ENCODE measurements at places on chromosomes 2 and 18.

- no peak for DNase-seq
These were observed 737.4 kb upstream of the SALL3 start for GRCh38 chr18:78242254-78242643.

DNA sequence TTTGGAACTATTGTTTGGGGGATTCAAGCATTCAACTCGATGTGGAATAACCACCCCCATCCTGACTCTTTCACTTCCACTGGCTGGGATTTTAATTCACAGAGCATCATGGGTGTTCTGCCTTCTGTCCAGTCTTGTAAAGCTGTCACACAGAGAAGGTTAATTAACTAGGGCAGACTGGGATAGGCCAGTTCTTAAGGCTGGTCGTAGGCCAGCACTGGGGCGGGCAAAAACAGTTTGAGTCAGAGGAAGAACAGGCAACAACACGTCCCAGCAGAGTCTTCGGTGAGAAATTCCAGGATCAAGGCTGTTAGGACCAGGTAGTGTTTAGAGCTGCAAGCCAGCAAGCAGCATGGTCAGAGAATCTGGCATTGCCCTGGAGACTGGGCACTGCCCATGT lies 4.0 kb upstream of the RNF152 start:
- DNase-seq = no peak

GRCh38 chr18:55524353-55525073 lies 63.5 kb downstream of the TCF4 start:
- DNase-seq = no peak

DNA sequence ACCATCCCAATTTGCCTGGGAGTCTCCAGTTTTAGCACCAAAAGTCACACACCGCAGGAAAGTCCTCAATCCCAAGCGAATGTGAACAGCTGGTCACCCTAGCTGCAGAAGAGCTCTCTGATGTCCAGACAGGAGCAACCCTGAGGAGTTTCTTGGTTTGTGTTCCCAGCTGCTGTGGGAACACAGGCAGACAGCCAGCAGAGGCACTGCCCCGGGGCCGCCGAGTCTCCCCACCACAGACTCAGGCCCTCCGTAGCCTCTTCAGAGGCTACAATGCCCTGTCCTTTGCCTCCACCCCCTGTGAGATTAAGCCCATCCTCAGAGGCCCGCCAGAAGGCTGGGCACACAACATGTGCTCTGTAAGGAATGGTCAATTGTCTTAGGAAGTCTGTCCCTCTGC lies 111.5 kb downstream of the TTC32 start:
- no peak for DNase-seq

DNA sequence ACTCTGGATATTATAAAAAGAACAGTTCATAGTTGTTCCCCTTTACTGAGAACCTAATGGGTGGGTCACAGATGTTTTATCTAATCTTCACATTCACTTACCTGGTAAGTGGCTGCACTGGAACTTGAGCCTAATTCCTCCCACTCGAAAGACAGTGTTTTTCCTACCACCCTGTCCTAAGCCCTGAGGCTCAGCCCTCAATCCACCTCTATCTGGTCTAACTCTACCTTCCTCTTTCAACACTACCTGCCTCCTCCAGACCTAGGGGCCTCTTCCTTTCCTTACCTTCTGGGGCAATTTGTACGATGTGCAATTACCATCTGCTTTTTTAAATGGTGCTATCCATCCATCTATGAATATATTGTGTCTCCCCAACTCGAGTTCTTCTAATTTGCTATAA lies 9.7 kb upstream of the KIF3C start:
- DNase-seq = no peak

GRCh38 chr2:173210270-173211196 lies 134.9 kb downstream of the MAP3K20 start:
- DNase-seq = peak; percentile 78

GRCh38 chr18:66759050-66759828 lies 155.3 kb upstream of the CDH19 start:
- no peak for DNase-seq

GRCh38 chr2:24285484-24286152 lies 74.7 kb downstream of the ITSN2 start:
- DNase-seq = no peak

GRCh38 chr2:16635791-16636699 lies 29.6 kb downstream of the CYRIA start:
- no peak for DNase-seq

DNA sequence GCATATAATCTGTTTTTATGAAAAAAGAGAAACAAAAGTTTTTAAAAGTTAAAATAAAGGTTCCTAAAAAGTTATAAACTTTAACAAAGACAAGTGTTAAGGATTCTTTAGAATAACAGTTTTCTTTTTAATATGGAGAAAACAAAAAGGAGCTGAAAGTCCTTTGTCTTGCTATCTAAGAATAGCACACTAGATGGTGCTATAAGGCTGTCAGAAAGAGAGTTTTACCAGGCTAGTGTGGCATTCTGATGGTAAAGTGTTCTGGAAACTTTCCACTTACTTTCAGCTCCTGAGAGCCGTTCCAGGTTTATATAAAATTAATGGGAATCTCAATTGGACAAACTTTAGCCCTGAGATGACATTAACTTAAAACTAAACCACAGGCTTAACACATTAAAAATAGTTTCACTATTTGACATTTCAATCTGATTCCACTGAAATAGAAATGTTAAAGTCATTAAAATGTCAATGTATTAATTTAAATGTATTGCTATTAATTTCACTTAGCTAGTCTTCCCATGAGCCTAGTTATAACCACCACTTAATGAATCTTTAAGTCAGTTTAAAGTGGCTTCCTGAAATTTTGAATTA lies 3.7 kb downstream of the FBXO48 start:
- peak; percentile 66 for DNase-seq

DNA sequence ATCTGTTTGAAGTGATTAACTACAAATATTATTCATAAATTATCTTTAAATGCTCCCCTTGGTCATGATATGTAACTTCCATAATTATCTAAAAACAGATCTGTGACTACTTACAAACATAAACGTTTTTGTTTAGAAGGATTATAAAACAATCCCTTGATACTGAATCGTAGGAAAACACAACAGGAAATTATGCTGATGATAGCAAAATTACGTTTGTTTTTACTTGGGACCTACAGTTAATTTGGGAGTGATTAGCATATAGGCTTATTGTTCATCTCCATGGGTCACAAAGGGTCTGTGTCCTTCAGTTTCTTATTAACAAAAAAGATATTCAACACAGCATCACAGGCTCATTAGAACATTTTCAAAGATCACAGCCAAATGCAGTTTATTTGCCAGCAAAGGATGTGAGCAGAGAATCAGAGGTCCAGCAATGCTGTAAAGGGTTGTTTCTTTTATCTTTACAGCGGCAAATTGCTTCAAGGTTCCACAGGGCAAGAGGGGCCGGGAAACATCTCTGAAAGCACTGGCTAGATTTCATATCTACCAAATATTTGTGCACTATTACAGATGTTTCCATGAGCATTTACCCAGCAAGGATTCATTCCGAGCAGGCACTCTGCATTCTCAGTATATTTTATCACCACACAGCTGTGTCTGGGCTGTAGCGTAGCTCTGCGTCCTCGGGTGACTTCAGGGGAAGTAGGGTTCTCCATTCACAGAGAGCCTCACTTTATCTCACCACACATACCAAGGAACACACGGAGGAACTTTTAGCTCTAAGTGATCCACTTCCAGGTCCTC lies 4.1 kb downstream of the CCDC195 start:
- no peak for DNase-seq

- DNase-seq = no peak
These were observed 211.4 kb upstream of the SLC39A10 start for GRCh38 chr2:195445639-195446038.

DNA sequence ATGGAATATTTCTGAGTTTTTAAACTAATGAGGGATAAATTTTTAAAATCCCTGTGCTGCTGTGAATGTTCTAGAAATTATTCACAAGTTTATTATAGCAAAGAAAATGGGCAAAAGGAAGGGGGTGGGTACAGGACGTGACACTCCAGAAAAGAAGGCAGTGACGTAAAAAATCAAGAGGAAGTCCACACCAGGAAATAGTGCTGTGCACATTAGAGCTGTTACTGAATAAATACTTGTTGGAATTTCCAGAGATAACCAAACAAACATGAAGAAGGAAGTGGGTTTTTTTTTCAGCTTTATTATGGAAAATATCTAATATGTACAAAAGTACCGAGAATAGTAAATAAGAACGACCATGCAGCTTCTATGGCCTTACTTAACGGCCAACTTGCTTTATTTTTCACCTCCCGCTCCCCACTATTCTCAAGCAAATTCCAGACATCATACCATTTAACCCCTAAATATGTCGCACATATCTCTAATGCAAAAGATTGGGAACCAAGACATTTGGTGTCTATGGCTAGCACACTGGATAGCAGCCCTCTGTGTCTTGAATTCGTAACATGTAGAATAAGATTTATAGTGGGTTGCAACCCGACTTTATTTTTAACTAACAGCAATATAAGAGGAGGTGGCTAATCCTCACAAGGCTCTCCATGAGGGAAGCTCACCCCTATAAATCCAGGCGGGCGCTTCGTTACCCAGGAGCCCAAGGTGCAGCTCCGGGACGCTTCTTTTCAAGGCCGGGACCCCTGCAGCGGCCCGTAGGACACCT lies 580 bp upstream of the NDUFV2 start:
- DNase-seq = peak; percentile 59

DNA sequence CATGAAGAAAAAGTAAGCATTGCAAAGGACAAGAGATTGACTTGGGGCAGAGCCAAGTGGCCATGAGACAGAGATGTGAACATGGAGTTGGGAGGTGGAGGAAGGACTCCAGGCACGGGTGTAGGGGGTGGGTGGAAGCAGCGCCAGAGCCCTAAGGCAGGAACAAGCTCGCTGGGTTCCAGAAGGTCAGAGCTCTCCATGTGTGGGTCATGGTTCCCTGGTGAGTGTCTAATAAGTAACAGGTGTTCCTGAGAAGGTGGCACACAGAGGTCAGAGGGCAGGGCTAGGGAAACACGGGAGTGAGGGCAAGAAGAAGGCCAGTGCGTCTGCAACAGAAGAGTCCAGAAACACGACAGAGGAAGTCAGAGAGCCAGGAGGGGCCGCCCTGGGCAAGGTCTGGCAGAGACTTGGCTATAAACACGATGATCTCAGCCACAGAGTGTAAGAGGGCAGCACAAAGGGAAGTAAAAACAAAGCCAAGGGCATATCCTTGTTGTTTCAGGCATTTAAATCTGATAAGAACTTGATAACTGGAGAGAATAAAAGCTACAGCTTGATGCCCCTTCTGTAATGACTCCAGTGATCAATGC lies 260.8 kb downstream of the TGIF1 start:
- no peak for DNase-seq

- no peak for DNase-seq
These were observed 5.3 kb downstream of the RNF138 start for GRCh38 chr18:32096946-32097345.

- DNase-seq = no peak
These were observed 107.3 kb downstream of the TANC1 start for GRCh38 chr2:159075727-159076126.

DNA sequence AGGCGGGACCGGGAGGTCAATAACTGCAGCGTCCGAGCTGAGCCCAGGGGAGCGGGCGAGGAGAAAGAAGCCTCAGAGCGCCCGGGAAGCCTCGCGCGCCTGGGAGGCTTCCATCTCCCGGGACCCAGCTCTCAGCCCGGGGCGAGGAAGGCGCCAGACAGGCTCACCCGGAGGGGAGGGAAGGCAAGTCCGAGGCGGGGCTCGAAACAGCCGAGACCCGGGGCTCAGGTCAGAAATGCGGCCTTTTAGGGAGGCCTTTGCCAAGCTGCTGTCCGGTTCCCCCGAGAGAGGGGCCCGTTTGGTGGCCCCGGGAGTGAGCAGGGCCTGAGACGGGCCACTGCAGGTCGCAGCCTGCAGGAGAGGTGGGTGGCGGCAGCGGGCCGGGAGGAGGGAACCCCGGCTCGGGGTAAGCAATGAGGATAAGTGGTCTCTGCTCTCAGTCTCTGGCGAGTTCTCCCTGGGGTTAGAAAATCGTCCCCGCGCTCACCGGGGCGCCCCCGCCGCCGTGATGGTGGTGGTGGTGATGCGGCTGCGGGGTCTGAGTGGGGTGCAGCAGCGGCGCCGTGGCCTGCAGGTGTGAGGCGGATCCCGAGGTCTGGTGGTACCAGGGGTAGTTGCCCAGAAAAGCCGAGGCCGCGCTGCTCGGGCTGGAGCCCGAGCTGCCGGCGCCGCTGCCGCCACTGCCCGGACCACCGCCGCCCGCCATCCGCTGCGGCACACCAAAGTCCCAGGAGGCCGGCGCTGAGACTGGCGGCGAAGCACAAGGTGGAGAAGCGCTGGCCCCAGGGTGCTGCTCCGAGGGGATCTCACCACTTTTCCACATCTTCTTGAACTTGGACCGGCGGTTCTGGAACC lies 2.4 kb downstream of the DLX2 start:
- DNase-seq = no peak

DNA sequence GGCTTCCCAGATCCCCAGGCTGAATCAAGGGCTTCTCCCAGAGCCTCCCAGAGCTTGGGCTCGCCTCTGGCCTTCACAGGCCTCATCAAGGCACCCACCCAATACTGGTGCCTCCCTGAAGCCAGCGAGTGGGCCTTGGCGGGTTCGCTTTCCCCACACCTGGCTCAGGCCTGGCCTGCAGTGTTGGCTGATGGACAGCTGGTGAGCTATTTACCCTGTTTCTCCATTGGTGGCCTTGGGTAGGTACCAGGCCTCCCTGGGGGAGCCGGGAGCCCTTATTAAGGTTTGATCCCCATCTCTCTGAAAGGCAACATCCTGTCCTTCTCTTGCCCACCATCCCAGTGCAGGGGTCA lies 18.2 kb upstream of the DUSP2 start:
- DNase-seq = no peak

DNA sequence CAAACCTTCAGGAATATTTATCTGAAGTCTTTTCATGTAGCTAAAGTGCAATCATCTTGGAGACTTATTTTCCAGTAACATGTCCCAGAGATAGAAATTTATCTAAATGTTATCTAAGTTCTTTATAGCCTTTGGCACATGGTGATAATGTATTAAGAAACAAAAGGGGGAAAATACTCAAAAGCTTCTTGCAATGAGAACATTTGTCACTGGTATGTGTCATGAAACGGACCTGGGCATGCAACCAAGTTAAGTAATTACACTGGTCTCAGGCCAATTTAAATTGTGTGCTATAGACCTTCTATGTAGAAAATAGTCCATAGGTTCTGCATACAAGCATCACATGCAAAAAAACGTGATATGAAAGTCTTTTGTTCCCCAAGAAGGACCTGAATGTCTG lies 136.2 kb downstream of the SLC8A1 start:
- DNase-seq = no peak

GRCh38 chr2:114488841-114489530 lies 46.5 kb downstream of the DPP10 start:
- DNase-seq = no peak

- DNase-seq = no peak
These were observed 476.5 kb upstream of the ACVR2A start for GRCh38 chr2:147368306-147368705.

DNA sequence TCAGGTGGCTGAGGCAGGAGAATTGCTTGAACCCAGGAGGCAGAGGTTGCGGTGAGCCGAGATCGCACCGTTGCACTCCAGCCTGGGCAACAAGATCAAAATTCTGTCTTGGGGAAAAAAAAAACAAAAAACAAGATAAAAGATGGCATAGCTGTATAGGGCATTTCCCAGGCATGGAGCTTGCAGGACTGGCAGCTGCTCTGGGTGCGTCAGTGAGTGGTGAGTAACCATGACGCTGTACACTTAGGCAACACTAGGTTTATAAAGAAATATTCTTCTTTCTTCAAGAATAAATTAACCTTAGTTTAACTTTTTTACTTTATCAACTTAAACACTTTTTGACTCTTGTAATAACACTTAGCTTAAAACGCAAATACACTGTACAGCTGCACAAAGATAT lies 15.4 kb downstream of the TGOLN2 start:
- DNase-seq = no peak

GRCh38 chr2:85577386-85578242 lies at the start of gene VAMP8:
Gene VAMP8, plus strand, starts transcription at chr2:85577586. Its CDS starts 61 bp downstream, at chr2:85577647.
- peak; percentile 77 for DNase-seq

GRCh38 chr2:208541461-208541988 lies 134.9 kb downstream of the PTH2R start:
- no peak for DNase-seq
